ENCODE measurements at places on chromosomes 2 and 18. TPM values are rescaled to one million over a fixed set of nuclear protein-coding genes. Genes with fewer than 3 reads are reported as not detected.
A peak's percentile ranks its signal among the peaks of the same experiment; 100 is the strongest.

- no peak overlapping the region for H3K27ac ChIP-seq
- H3K4me1 ChIP-seq, result peaks cover 6% of the 10 kb centered on the region
- no peaks in the 10 kb centered on the region for H3K27me3 ChIP-seq
- H3K36me3 ChIP-seq, result peaks cover 2% of the 10 kb centered on the region
These were observed 47.6 kb upstream of the ZFP36L2 start for GRCh38 chr2:43274055-43274454.

The DYNC2LI1 gene
- total RNA-seq, result 3.9 TPM

GRCh38 chr2:45992021-45992740, 305.0 kb upstream of the EPAS1 start:
- DNase-seq, result no peak
- no peaks in the 10 kb centered on the region for H3K27me3 ChIP-seq
- H3K27ac ChIP-seq, result no peak overlapping the region
- no peaks in the 10 kb centered on the region for H3K36me3 ChIP-seq

The EDAR gene
- 0.14 TPM for total RNA-seq

The ACVR1C gene
- total RNA-seq, result 2.1 TPM

DNA sequence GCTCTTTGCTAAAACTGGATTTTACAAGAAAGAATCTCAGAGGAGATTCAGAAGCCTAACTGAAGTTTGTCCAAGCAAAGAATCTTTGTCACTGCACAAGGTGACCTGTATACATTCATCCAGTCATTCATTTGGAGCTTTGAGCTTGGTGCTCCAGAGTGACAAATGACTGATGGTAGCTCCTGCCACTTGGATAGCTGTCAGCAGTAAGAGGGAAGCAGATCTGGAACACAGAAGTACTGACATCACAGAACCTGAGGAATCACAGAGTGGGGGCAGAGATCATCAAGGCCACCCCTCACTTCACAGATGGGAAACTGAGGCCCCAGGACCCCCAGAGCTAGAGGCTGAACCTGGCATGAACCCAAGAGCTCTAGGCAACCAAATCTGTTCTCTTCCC, 28.8 kb upstream of the IGFBP2 start:
- H3K36me3 ChIP-seq, result peaks cover 14% of the 10 kb centered on the region
- no peak overlapping the region for H3K27ac ChIP-seq
- H3K4me1 ChIP-seq, result peaks cover 42% of the 10 kb centered on the region
- H3K27me3 ChIP-seq, result no peaks in the 10 kb centered on the region
- no peak overlapping the region for H3K4me3 ChIP-seq
- DNase-seq, result no peak

DNA sequence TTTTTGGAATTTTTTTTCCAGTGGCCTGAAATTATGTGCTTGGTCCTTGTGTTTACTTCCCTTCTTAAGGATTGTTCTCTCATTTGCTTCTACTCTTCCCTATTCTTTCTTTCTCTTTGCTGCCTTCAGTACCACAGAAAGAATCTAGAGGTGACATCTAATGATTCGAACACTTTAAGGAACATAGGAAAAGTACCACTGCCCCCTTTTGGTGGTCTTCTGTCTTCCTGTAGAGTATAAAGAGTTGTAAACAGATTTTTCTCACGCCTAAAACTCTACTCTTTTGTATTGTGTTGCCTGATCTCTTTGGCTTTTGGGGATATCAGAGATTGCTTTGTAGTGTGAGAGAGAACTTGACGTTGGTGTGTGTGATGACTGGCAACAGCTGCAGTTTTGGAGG, 7.0 kb upstream of the SCTR start:
- H3K36me3 ChIP-seq, result no peaks in the 10 kb centered on the region
- no peak overlapping the region for H3K4me3 ChIP-seq
- H3K4me1 ChIP-seq, result no peaks in the 10 kb centered on the region
- no peak for DNase-seq
- no peak overlapping the region for H3K27ac ChIP-seq

GRCh38 chr2:62596061-62596921, 90.3 kb upstream of the TMEM17 start:
- no peaks in the 10 kb centered on the region for H3K27me3 ChIP-seq
- no peak overlapping the region for H3K27ac ChIP-seq
- no peak for DNase-seq
- no peaks in the 10 kb centered on the region for H3K36me3 ChIP-seq
- H3K4me1 ChIP-seq, result no peaks in the 10 kb centered on the region
- no peak overlapping the region for H3K4me3 ChIP-seq

The FAM110C gene
- 0.68 TPM for total RNA-seq

The DSG4 gene
- total RNA-seq, result not detected

- H3K27me3 ChIP-seq, result no peaks in the 10 kb centered on the region
- H3K4me3 ChIP-seq, result no peak overlapping the region
- H3K36me3 ChIP-seq, result peaks cover 1% of the 10 kb centered on the region
- no peak overlapping the region for H3K27ac ChIP-seq
- no peak for DNase-seq
- H3K4me1 ChIP-seq, result peaks cover 16% of the 10 kb centered on the region
These were observed 74.5 kb downstream of the DTNB start for GRCh38 chr2:25598911-25599310.

- peak; percentile 55 for DNase-seq
- H3K36me3 ChIP-seq, result no peaks in the 10 kb centered on the region
- no peak overlapping the region for H3K27ac ChIP-seq
- peak overlapping the region; percentile 84 for H3K4me3 ChIP-seq
These were observed 20.2 kb upstream of the PAX3 start for GRCh38 chr2:222318712-222319585.

The TFPI gene
- not detected for total RNA-seq

The UGT1A1 gene
- not detected for total RNA-seq

DNA sequence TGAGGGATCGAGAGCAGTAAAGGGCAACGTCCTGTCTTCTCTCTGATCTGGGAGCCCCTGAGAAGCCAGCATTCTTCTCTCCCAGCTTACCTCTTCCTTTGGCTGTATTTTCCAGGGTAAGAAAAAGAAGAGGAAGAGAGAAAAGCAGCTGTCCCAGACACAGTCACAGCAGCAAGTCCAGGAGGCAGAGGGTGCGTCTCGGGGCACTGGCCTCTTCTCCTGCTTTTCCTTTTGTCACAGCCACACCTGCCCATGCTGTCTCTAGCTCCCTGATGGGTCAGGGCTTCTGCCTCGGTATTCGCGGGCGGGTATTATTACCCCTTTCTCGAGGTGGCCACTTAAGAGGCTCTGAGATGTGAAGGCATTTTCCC, 20.3 kb downstream of the TGOLN2 start:
- DNase-seq, result no peak
- peaks cover 4% of the 10 kb centered on the region for H3K36me3 ChIP-seq
- H3K4me1 ChIP-seq, result peaks cover 21% of the 10 kb centered on the region
- H3K27ac ChIP-seq, result peak overlapping the region; percentile 78

The LOXHD1 gene
- 0.39 TPM for total RNA-seq

The DAW1 gene
- total RNA-seq, result not detected

The XDH gene
- not detected for total RNA-seq

- DNase-seq, result no peak
- peak overlapping the region; percentile 70 for H3K4me3 ChIP-seq
- peak overlapping the region; percentile 79 for H3K27ac ChIP-seq
- H3K36me3 ChIP-seq, result peaks cover 66% of the 10 kb centered on the region
- H3K4me1 ChIP-seq, result peaks cover 24% of the 10 kb centered on the region
These were observed 45.3 kb upstream of the PDK1 start for GRCh38 chr2:172510548-172510947.

DNA sequence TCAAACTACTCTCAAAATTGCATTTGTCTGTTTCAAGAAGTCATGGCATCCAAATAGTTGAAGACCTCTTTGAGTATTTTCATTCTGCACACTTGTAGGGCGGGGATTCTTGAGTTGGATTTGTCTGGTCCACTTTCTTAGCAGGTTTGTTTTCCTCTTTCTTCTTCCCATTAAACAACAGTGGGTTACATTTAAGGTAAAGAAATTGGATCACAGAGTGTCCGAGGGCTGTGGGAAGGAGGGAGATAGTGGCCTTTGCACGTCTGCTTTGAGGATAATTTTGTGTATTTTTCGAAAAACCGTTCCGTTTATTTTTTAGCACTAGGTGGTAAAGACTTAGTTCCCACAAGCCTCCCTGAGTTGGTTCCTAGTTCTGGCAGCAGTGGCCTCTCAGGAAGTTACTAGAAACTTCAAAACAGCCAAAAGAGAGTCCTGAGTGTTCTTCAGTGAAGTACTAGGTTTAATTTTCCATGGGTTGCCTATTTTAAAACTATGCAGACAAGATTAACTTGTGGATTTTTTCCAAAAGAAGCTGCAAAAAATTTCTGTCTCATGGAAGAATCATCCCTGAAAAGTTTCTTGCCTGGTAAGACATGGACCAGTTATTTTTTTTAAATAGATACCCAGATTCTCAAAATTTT, 107.9 kb downstream of the CDC42EP3 start:
- H3K36me3 ChIP-seq, result peaks cover 4% of the 10 kb centered on the region
- no peak overlapping the region for H3K27ac ChIP-seq
- DNase-seq, result no peak
- no peak overlapping the region for H3K4me3 ChIP-seq
- no peaks in the 10 kb centered on the region for H3K27me3 ChIP-seq
- H3K4me1 ChIP-seq, result peaks cover 13% of the 10 kb centered on the region

Measured in activated naive CD8-positive, alpha-beta T cell treated with anti-CD3 and anti-CD28 coated beads, Interleukin-2, amount 10 ng/mL, durations not matched to agents 7 days and 5 days (primary cell).